ENCODE measurements at places on chromosomes 1 and 21.

- no peak for DNase-seq
Measured at GRCh38 chr1:16984717-16985116, 4.3 kb upstream of the MFAP2 start.

GRCh38 chr21:29430576-29430975, 131.9 kb downstream of the BACH1 start:
- DNase-seq: no peak

GRCh38 chr1:147664206-147664605, 6.1 kb downstream of the ACP6 start:
- no peak for DNase-seq

GRCh38 chr1:192707978-192708547, 72.1 kb downstream of the RGS13 start:
- no peak for DNase-seq

GRCh38 chr1:75618382-75618781, 7.5 kb upstream of the SLC44A5 start:
- DNase-seq: no peak

DNA sequence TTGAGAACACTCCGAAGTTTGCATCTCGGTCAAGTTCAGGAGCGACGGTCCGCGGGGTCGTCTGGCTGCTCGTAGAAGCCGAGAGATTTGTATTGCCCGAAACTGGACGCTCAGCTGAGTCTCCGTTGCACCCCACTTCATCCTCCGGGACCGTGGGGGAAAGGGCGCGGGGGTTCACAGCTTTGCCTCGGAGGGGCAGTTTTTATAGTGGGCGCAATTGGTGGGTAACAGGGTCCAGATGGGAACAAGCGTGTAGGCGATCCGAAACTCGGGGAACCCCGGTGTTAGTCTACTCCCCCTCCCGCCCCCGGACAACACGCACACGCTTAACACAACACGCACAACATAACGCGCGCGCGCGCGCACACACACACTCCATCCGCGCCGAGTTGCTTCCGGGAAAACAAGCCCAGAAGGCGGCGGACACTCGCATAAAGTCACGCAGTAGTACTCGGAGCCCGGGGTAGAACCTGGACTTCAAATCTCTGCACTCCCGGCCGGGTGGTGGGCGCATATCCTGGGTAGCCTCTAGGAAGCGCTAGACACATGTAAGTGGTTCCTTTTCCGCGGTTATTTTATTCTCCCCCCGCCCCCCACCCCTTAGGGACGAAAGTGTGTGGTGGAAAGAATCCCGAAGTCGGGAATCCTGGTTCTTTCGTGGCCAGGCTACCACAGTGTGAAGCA, 1.1 kb upstream of the JUN start:
- DNase-seq: peak; percentile 85

DNA sequence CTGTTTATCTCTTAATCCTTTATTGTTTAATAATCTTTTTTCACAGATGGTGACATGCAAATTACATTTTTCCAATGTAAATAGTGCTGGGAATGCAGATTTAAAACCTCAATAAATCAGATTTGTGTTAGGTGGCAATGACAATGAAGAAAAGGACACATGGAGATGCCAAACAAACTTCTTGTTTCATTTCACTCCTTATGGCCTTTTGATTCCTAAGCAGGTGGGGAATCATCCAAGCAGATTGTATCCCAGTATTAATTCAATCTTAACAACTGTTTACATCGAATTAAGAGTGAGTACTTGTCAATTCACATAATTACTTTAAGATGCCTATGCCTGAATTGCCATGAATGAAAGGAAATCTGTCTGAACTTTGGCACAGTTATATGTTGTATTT, 98.9 kb upstream of the RGS18 start:
- no peak for DNase-seq

- DNase-seq: no peak
Measured at GRCh38 chr1:168932539-168932938, 174.0 kb upstream of the ATP1B1 start.

GRCh38 chr1:151124763-151125403, 21.5 kb downstream of the SEMA6C start:
- no peak for DNase-seq

DNA sequence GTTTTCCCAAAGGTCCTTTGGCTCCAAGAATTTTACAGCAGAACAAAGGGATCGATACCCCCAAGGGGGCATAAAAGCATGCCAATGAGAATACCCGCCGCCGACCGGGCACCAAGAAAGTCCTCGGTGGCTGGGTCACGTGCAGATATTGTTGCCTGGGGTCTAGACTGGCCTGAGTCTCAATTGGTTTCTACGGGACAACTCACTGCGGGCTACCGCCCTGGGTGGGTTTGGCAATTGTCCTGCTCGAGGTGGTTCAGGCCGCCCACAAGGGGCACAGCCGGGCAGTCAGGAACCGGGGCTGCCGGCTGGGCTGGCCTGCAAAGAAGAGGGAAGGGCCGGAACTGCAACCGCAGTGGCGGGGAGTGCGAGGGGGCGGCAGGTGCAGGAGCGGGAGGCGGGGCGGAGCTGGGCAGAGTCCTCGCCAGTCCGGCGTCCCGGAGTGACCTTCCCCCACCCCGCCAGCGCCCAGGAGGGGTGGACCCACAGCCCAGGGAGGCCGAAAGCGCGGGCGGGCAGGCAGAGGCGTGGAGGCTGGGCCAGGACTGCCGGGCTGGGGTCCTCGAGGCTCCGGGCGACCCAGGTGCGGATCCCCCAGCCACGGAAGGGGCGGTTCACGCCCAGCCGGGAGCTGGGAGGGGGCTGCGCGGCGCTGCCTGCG, 926 bp upstream of the ATP1B1 start:
- no peak for DNase-seq

DNA sequence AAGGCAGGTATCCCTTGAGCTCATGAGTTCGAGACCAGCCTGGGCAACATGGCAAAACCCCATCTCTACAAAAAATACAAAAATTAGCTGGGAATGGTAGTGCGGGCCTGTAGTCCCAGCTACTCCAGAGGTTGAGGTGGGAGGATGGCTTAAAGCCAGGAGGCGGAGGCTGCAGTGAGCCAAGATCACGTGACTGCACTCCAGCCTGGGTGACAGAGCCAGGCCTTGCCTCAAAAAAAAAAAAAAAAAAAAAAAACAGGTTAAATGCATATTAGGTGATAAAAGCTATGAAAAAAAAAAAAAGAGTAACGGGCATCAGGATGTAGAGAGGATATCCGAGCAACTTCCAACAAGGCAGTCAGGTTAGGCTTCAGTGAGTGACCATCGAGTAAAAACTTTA, 2.8 kb upstream of the SRRM1 start:
- no peak for DNase-seq

GRCh38 chr1:15261155-15262002, 14.4 kb downstream of the FHAD1 start:
- DNase-seq: no peak

- DNase-seq: peak; percentile 74
Measured at GRCh38 chr21:28805885-28806284, 186.8 kb downstream of the LTN1 start.

- no peak for DNase-seq
Measured at GRCh38 chr21:35635994-35636393, 424.3 kb downstream of the SETD4 start.

- DNase-seq: no peak
Measured at GRCh38 chr1:172589553-172589952, 56.6 kb downstream of the SUCO start.

- no peak for DNase-seq
Measured at GRCh38 chr1:116298746-116299145, 74.3 kb upstream of the ATP1A1 start.

- no peak for DNase-seq
Measured at GRCh38 chr1:116997636-116998035, 3.9 kb upstream of the CD101 start.

DNA sequence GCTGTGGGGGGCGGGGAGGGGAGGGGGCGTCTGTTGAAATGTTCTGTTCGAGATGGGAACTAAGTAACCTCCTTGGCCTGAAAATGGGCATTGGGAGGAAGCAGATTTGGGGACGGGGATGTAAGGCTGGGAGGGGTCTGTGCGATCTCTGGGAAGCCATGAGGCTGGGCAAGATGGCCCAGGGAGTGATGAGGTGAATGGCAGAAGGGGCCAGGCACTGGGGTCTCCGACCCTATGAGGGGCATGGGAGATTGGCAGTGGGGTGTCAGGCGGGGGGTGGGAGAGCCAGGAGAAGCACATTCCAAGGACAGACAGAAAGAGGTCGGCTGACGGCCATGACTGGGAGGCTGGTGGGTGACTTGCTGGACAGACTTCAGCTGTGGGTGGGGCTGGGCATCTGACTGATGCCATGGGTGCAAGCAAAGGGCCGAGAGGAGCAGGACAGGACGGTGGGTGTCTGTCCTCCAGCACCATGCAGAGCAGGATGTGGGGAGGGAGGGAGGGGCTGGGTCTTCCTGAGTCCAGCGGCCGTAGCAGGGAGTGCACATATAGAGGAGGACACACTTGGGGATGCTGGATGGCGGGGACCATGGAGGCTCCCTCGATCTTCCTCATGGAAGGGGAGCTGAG, 30.0 kb upstream of the COL18A1 start:
- no peak for DNase-seq

- DNase-seq: no peak
Measured at GRCh38 chr1:207352554-207352953, 31.1 kb downstream of the CD55 start.

DNA sequence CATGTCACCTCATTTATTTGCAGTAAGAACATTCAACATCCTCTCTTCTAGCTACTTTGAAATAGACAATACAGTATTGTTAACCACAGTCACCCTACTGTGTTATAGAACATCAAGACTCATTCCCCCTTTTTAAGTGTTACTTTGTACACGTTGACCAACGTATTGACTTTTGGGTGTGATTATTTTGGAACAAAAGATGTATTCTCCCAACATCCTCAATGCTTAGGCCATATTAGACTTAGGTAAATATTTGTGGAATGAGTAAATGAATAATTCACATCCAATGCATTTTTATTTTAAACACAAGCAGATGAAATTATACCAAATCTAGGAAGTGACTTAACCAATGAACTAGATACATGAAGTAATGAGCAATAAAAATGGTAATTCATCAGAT, 296.6 kb downstream of the CHRM3 start:
- no peak for DNase-seq

DNA sequence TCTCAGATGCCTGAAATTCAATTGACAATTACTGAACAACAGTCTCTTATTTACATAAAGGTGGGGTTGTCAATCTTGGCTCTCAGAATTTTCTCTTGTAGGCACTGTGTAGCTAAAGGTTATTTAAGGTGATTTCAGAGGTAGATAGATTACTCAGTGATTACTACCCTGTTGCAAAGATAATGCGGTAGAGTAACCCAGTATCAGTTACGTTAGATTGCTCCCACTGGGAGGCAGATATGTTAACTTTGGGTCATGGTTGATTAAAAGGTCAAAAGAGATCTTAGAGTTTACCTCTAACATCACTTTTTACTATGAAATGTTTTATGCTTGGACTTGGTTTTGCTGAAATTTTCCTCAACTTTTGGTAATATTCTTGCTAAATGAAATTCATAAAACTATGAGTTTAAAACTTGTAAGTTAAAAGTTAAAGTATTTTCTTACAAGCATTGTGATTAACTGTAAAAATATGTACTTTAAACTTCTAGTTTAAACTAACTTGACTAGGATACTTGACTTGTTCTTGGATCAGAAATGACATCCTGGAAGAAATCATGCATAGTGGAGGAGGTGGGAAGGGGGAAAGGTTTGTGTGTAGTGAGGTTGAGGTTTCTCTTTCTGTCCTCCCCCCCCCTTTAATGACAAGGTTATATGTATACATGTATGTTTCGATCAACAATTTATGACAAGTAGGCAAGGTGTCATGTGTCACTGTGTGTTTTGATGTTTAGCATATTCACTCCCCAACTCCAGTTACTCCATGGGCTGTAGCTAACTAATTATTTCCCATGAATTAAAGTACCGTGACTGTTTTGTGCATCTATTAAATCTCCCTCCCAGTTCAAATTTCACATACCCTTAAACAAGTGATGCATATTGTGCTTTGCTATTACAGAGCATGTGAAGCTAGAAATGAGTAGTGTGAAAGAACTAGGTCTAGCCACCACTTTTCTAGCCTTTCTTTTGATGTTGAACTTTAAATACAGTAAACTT, 2.9 kb downstream of the LAMC1 start:
- DNase-seq: no peak

DNA sequence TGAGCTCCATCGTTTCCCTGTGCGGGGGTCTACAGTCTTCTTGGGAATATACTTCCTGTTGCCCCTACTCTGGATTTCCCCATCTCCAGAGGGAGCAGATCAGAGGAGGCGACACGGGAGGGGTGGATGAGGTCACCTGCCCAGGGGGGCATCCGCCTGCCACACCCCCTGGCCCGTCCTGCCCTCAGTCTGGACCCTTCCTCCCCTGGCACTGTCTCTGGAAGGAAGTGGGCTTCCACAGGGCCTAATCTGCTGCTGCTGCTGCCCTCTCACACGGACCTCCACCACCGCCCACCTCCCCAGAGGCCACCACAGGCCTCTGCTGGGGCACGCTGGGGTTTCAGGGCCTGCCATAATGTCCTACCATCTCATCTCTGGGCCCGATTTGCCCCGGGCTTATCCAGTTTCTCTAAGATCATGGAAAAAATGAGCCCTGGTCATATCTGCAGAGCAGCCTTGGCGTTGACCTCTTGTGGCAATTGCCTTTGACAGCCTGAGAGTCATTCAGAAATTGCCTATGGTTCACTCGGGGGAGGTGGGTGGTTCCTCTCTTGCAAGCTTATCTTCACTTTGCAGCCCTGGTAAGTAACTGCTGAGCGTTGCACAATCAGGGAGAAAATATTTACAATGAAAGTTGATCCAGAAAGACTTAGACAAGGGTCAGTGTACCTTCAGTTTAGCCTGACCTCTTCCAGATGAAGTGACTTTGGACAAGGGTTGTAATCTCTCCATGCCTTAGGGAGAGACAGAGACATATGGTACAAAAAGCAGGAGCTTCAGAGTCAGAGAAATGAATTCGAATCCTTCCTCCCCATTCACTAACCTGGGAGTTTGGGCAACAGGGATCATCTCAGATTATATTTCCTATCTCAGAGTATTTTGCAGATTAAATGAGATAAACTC, 252.4 kb downstream of the TOMM20 start:
- no peak for DNase-seq

DNA sequence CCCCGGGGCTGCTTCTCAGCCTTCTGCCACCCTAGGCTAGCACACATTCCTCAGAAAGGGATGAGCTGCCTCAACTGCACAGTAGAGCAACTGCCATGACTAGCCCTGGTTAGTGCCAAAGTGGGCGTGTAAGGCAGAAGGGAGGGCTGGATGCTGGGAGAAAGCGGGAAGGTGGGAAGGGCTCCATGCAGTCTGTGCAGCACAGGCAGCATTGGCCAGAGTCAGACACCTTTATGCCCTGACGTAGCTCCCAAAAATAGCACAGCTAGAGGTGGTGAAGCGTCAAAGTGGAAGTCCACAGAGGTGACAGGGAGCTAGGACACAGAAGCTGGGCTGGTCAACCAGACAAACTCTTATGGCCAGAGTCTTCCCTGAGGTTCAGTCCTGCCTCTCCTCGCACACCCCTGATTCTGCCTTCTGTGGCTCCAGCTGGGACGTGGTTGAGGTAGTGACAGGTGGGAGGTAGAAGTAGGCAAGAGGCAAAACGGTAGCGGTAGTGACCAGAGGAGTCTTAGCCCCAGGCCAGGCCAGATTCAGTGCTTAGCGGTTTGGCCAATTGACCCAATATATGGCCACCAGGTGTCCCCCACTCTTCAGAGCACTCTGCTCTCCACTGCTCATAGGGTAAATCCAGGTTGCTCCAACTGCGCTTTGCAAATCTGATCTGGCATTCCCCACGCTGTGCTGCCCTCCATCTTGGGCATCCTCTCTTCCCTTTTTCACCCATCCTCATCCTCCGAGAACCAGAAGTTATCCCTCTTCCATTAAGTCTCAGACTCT, 45.6 kb downstream of the DDX20 start:
- no peak for DNase-seq

GRCh38 chr1:160826546-160826945, 30.6 kb downstream of the LY9 start:
- no peak for DNase-seq
